ENCODE measurements at places on chromosomes 4 and X.

GRCh38 chr4:89469930-89470375, 162.4 kb upstream of the GPRIN3 start:
- DNase-seq: no peak

- no peak for DNase-seq
Observed at GRCh38 chrX:136936183-136936549, 55.6 kb upstream of the RBMX start.

- DNase-seq: no peak
Observed at GRCh38 chr4:29075366-29075765, 1644.8 kb upstream of the PCDH7 start.

- DNase-seq: no peak
Observed at GRCh38 chrX:23788946-23789345, 6.0 kb downstream of the SAT1 start.

DNA sequence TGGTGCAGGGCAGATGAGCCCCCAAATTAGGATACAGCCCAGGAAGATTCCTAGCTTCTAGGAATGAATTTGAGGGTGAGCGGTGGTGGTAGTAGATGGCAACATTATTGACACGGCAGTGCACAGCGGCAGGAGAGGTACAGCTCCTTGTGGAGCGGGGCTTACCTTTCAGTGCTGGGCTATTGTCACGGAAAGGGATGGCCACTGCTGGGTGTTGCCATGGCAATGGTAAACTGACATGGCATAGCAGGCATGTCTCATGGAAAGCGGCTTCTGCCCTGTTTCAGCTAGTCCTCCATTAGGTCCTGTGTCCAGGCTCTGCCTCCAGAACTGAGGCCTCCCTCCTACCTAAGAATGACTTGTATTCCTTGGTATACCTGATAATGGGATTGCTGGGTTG, 81.8 kb upstream of the WDR1 start:
- no peak for DNase-seq

DNA sequence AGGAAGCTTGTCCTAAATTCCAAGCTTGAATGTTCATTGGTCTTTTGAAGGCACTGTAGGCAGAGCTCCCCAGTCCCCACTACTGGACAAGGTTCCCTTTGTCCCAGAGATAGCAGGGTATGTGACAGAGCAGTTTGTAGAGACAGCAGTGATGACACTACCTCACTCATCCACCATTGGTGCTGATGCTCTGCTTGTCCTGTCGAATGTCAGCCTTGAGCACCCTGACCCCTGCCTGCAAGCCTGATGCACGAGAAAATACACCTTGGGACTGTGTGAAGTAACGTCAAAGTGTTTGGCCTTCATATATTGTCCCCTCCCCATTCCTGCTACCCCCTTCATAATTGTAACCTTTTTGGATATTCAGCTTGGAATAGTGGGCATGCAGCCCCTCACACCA, 188.9 kb upstream of the EOLA2 start:
- DNase-seq: no peak

DNA sequence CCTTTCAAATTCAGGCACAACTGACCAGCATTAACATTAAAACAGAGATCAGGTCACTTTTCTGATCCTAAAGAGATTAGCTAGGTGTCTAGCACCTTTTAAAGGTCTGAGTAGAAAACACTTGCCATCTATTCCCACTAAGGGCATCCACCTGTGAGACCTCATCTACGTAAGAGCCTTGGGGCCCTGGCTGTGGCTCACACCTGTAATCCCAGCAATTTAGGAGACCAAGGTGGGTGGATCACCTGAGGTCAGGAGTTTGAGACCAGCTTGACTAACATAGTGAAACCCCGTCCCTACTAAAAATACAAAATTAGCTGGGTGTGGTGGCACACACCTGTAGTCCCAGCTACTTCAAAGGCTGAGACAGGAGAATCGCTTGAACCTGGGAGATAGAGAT, 11.8 kb downstream of the TBC1D9 start:
- DNase-seq: no peak

GRCh38 chrX:125205133-125205917, 114.3 kb upstream of the TEX13C start:
- DNase-seq: no peak

DNA sequence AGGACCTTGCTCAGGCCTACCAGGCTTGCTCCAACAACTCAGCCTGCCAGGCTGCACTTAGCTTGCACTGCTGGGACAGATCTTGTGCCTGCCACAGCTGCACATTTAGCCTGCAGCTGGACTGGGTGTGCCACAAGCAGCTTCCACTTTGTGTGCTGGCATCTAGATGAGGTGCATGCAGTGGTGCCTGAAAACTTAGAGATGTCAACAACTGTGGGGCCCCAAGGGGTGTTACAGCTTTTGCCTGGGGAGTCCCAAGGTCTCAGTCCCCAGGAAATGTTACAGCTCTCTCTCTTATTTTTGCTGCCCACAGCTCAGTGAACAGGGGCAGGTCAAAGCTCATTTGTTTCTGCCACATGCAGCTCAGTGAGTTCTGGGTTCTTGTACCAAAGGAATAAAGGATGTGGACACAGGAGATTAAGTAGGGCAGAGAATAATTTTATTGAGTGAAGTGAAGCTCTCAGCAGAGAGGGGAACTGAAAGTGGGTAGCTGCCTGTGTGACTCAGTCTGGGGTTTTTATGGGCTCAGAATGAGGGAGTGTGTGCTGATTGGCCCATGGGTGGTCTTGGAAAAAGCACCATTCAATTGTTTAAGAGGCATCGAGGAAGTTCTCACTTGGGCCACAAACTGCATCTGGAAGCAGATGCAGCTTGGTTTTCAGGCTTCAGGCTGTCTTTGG, 828.3 kb downstream of the TECRL start:
- no peak for DNase-seq

DNA sequence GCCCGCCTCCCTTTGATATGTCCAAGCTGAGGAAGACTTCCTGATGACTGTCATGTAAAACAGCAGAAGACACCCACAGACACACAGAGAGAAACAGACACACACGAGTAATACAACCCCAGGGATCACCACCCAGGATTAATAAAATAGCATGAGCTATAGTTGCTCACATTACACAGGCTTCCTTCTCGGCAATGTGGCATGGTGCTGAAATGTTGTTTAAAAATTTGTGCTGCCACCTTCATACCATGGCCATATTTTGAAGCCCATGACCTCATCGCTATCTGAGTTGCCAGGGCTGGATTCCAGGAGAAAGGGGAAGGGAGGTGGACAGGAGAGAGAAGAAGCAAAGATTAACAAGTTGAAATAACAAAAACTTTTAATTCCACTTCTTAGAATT, 111.7 kb downstream of the SYNPO2 start:
- no peak for DNase-seq

DNA sequence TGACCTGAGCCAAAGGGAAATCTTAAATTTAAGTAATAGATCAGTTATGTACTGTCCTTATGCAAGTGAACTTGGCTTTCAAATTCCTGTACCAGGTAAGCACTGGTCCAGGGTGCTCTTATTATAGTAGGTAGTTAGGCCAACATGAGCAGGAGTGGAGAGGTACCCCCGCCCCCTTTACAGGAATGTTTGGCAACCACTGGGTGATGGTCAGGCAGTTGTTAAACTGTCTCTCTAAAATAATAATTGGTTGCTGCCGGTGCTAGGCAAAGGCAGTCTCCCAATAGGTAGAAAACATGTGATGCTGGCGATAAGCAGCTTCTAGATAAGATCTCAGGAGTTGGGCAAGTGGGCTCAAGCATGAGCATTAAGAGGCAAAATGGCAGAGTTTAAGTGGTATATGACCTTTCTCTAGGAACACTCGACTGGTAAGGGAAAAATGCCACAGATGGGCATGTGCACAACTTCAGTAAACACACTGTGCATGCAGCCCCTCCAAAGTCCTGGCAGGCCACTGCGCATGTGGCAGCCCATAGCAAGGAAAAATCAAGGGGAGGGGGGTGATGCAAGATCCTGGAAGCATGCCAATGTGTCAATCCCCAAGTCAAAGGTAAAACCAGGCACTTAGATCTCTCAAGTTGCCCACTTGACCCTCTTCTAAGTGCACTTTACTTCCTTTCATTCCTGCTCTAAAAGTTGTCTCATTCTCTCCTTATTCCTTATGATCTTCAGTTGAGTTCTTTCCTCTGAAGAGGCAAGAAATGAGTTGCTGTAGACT, 1239.7 kb downstream of the C4orf33 start:
- no peak for DNase-seq

DNA sequence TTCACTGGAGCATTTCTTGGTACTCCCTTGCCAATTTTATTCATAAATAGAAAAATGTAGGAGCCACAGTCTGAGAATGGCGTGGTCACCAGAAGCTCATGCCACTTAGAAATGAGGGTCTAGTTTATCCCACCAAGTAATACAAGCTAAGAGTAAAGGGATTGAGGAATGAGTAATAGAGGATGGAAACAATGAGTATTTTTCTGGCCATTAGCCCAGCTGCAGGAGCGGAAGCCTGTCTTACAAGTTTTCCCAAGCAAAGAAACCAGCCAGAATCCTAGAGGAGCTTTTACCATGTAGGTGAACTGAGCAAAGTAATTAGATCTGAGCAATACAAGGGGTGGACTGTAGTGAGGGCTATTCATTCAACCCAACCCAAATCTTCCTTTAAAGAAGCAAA, 160.7 kb upstream of the NPY2R start:
- no peak for DNase-seq

- no peak for DNase-seq
Observed at GRCh38 chr4:138449938-138450337, 207.8 kb upstream of the SLC7A11 start.

- DNase-seq: no peak
Observed at GRCh38 chrX:123884809-123885408, 25.1 kb downstream of the XIAP start.

- DNase-seq: no peak
Observed at GRCh38 chr4:171340258-171340657, 472.9 kb upstream of the GALNTL6 start.

- no peak for DNase-seq
Observed at GRCh38 chrX:24506082-24506481, 41.0 kb downstream of the PDK3 start.

All from cortex of kidney (tissue), 1 donor.